Naive thymus-derived CD4-positive, alpha-beta T cell (primary cell): ENCODE measurements at places on chromosomes 2 and 18. TPM values are rescaled to one million over a fixed set of nuclear protein-coding genes. Genes with fewer than 3 reads are reported as not detected.
A peak's percentile ranks its signal among the peaks of the same experiment; 100 is the strongest.

- H3K27me3 ChIP-seq = no peaks in the 10 kb centered on the region
- no peaks in the 10 kb centered on the region for H3K4me1 ChIP-seq
- H3K4me3 ChIP-seq = no peak overlapping the region
- no peaks in the 10 kb centered on the region for H3K36me3 ChIP-seq
- DNase-seq = no peak
Observed at GRCh38 chr18:43380104-43380672, 102.9 kb upstream of the SYT4 start.

DNA sequence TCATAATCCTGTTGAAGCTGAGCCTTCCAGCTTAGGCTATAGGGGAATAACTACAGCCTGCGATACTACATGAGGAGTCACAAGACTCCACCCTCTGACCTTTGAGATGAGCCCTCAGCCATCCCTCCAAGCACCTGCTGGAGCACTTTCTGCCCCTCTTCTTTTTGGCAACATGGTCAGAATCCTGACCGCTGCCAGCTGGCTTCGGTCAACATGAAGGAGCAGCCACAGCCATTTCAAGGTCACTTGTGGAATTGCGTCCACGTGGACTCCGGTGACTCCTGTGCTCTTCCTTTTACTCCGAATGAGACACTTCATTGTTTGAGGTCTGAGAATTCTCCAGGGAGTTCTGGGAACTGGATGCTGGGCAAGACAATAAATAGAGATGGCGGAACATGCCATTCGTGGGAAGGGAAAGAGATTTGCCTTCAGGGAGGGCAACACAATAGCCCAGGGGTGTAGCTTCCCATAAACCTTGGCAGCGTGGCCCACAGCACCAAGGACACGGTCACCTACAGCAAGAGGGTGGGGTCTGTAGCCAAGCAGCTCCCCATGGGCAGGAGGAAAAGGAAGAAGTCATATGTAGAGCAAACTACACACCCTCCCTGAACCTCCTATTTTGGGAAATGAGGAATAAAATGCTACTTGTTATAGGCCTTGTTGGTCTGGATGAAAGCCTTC is 73.3 kb upstream of the PPP1CB start:
- H3K27ac ChIP-seq = no peak overlapping the region
- peaks cover 15% of the 10 kb centered on the region for H3K4me1 ChIP-seq
- H3K4me3 ChIP-seq = no peak overlapping the region
- no peaks in the 10 kb centered on the region for H3K27me3 ChIP-seq
- DNase-seq = no peak

GRCh38 chr2:176182671-176183070 is 5.8 kb upstream of the HOXD1 start:
- no peaks in the 10 kb centered on the region for H3K36me3 ChIP-seq
- peaks cover 2% of the 10 kb centered on the region for H3K4me1 ChIP-seq
- H3K27ac ChIP-seq = no peak overlapping the region
- no peak for DNase-seq

GRCh38 chr18:27605107-27605834 is 420.2 kb upstream of the CHST9 start:
- H3K4me3 ChIP-seq = no peak overlapping the region
- H3K27ac ChIP-seq = no peak overlapping the region
- no peaks in the 10 kb centered on the region for H3K4me1 ChIP-seq
- no peaks in the 10 kb centered on the region for H3K36me3 ChIP-seq
- no peak for DNase-seq

DNA sequence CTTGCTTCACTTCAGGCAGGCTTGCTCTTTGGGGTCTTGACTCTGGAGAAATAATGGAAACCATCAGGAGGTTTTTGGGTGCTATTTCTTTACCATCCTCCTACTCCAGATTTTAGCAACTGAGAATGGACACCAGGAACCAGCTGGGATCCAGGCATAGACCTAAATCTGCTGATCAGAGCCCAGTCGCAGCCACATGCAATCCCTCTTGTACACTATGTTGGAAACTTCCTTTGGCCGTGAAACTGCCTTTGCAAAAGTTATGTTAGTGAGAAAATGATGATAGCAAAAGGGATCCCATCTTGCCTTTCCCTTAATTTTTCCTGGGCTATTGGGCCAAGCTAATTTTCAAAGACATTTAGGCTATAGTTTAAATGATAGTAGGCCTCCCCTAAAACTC is 158.8 kb upstream of the ARL4C start:
- H3K36me3 ChIP-seq = no peaks in the 10 kb centered on the region
- no peak for DNase-seq

- no peak for DNase-seq
- H3K4me1 ChIP-seq = no peaks in the 10 kb centered on the region
- H3K36me3 ChIP-seq = no peaks in the 10 kb centered on the region
- peaks cover 3% of the 10 kb centered on the region for H3K27me3 ChIP-seq
- H3K4me3 ChIP-seq = no peak overlapping the region
- H3K27ac ChIP-seq = no peak overlapping the region
Observed at GRCh38 chr2:221606424-221606823, 34.3 kb upstream of the EPHA4 start.

- H3K4me3 ChIP-seq = no peak overlapping the region
- H3K4me1 ChIP-seq = peaks cover 31% of the 10 kb centered on the region
- H3K27me3 ChIP-seq = no peaks in the 10 kb centered on the region
- peak overlapping the region; percentile 33 for H3K27ac ChIP-seq
Observed at GRCh38 chr2:96408616-96409015, 73.0 kb downstream of the NCAPH start.

- no peaks in the 10 kb centered on the region for H3K4me1 ChIP-seq
- H3K36me3 ChIP-seq = peaks cover 15% of the 10 kb centered on the region
- H3K4me3 ChIP-seq = no peak overlapping the region
- no peaks in the 10 kb centered on the region for H3K27me3 ChIP-seq
- DNase-seq = no peak
Observed at GRCh38 chr2:46973673-46974072, 58.1 kb upstream of the MCFD2 start.

DNA sequence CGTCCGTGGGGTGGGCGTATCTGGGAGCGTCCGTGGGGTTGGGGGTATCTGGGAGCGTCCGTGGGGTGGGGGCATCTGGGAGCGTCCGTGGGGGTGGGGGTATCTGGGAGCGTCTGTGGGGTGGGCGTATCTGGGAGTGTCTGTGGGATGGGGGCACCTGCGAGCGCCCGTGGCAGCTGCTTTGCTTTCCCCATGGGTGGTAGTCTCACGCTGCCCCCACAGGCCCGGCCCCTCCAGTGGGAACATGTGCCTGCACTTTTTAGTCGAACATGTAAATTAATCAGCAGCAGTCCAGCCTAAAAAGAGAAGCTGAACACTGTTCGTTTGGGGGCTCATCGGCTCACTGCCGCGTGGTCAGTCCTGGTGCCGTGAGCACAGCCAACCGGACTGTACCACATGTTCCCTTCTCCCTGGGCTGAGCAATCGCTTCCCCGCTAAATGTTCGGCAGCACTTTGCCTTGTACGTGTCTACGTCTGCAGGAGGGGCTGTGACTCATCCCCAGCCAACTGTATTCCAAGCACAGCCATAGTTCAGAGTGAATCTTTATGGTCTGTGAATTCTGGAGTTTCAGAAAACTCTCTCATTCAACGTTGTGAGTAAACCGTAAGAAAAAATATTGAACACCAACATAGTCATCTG is 271.5 kb downstream of the AGAP1 start:
- no peaks in the 10 kb centered on the region for H3K4me1 ChIP-seq
- DNase-seq = no peak
- H3K36me3 ChIP-seq = no peaks in the 10 kb centered on the region
- no peak overlapping the region for H3K27ac ChIP-seq
- no peak overlapping the region for H3K4me3 ChIP-seq

- peaks cover 8% of the 10 kb centered on the region for H3K4me1 ChIP-seq
- H3K27ac ChIP-seq = no peak overlapping the region
- H3K4me3 ChIP-seq = no peak overlapping the region
Observed at GRCh38 chr18:50311650-50312049, 24.2 kb upstream of the CXXC1 start.

- H3K27me3 ChIP-seq = no peaks in the 10 kb centered on the region
- DNase-seq = no peak
- H3K27ac ChIP-seq = no peak overlapping the region
- no peaks in the 10 kb centered on the region for H3K4me1 ChIP-seq
- no peaks in the 10 kb centered on the region for H3K36me3 ChIP-seq
- H3K4me3 ChIP-seq = no peak overlapping the region
Observed at GRCh38 chr2:67544286-67544685, 147.2 kb downstream of the ETAA1 start.

DNA sequence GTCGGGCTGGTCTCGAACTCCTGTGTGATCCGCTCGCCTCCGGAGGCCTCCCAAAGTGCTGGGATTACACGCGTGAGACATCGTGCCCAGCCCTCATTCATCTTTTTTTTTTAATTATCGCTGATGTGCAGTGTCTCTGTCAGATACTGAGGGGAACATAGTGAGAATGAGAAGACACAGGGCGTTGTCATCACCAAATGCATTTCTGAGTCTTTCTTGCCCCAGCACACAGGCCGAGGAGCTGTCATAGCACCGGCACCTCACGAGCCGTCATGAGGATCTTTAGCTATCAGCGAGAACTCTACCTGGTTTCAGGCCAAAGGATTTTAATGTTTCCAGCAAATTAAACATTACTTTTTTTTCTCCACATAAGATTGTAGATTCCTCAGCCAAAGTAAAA is 548.0 kb upstream of the SOX11 start:
- H3K27me3 ChIP-seq = no peaks in the 10 kb centered on the region
- no peak overlapping the region for H3K4me3 ChIP-seq
- no peak overlapping the region for H3K27ac ChIP-seq
- no peaks in the 10 kb centered on the region for H3K4me1 ChIP-seq

DNA sequence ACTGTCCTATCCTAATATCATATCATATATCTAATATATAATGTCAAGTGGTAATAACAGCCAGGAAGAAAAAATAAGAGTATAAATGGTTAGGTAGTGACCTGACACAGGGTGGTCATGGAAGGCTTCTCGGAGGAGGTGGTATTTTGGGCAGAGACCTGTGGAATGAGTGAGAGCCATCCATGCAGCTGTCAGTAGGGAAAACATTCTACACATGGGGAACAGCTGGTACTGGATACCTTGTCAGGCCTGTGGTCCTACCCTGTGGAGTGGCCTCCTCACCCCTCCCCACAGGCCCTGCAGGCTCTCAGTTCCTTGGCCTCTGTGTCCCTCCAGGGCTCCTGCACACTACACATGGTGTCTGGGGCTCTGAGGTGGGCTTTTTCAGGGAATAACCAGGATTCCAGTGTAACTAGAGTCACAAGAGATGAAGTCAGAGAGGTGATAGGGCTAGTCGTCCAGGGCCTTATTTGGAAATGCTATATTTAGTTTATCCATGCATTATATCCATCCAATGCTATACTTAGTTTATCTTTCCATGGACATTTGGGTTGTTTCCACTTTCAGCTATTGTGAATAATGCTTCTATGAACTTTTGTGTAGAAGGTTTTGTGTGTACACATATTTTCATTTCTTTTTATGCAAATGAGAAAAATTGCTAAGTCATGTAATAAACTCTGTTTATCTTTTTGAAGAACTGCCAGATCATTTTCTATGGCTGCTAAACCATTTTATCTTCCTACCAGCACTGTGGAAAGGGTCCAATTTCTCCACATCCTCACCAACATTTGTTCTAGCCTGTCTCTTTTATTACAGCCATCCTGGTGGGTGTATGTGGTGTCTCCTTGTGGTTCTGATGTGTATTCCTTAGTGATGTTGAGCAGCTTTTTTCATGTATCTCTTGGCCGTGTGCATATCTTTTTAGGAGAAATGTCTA is 75.6 kb downstream of the TPGS2 start:
- no peak overlapping the region for H3K27ac ChIP-seq
- H3K36me3 ChIP-seq = no peaks in the 10 kb centered on the region
- H3K4me3 ChIP-seq = no peak overlapping the region

- no peak overlapping the region for H3K27ac ChIP-seq
- DNase-seq = no peak
- H3K36me3 ChIP-seq = no peaks in the 10 kb centered on the region
- no peak overlapping the region for H3K4me3 ChIP-seq
Observed at GRCh38 chr2:202780514-202781021, 91.0 kb downstream of the ICA1L start.

- no peak for DNase-seq
- no peaks in the 10 kb centered on the region for H3K36me3 ChIP-seq
- no peak overlapping the region for H3K27ac ChIP-seq
- H3K27me3 ChIP-seq = no peaks in the 10 kb centered on the region
- no peaks in the 10 kb centered on the region for H3K4me1 ChIP-seq
Observed at GRCh38 chr2:176533505-176534193, 264.4 kb downstream of the MTX2 start.

GRCh38 chr2:27967076-27967475 is 76.5 kb downstream of the BABAM2 start:
- no peaks in the 10 kb centered on the region for H3K27me3 ChIP-seq
- no peak for DNase-seq
- H3K27ac ChIP-seq = no peak overlapping the region
- peaks cover 18% of the 10 kb centered on the region for H3K4me1 ChIP-seq
- no peak overlapping the region for H3K4me3 ChIP-seq
- H3K36me3 ChIP-seq = no peaks in the 10 kb centered on the region

Gene ARHGEF4
- total RNA-seq = 4.4 TPM

Gene PDE11A
- not detected for total RNA-seq

Gene STAT4
- 114 TPM for total RNA-seq

Gene BCL11A
- total RNA-seq = 26.2 TPM

Gene CRYGD
- not detected in 2 replicates for total RNA-seq

Gene PIEZO2
- not detected for total RNA-seq

Gene PDE1A
- total RNA-seq = not detected
